ENCODE measurements at places on chromosomes 11 and 22.

DNA sequence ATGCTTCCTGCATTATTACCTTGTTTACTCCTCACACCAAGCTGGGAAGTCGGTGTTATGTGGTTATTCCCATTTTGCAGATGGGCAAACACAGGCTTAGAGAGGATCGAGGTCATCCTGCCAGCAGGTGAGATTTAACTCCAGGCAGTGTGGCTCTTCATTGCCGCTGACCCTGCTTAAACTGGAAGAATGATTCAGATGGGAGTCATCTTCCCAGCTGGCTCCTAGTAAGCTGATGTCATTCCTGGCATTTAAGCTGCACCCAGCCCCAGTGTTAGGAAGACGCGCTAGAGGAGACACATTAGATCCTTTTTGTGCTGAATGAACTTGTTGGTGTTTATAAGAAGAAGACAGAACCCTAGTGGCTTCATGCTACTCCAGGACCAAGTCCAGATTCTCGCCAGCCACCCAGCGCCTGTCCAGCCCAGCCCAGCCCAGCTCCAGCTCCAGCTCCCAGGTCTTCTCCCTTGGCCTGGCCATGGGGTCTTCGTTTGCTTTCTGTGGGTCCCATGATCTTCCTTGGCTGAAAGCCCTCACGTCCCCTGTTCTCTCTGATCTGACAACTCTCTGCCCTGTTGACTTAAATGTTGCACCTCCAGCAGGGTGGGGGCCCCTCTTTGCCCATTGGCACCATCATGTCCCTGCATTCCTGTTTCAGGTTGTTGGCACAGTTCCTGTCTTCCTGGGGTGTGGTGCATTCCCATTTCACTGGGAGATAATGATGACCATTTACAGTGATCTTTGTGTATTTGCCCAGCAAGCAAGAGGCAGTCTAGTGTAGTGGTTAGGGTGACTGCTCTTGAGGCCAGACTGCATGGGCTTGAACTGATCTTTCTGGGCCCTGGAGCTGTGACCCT lies 13.6 kb downstream of the PARVB start:
- DNase-seq, result no peak

DNA sequence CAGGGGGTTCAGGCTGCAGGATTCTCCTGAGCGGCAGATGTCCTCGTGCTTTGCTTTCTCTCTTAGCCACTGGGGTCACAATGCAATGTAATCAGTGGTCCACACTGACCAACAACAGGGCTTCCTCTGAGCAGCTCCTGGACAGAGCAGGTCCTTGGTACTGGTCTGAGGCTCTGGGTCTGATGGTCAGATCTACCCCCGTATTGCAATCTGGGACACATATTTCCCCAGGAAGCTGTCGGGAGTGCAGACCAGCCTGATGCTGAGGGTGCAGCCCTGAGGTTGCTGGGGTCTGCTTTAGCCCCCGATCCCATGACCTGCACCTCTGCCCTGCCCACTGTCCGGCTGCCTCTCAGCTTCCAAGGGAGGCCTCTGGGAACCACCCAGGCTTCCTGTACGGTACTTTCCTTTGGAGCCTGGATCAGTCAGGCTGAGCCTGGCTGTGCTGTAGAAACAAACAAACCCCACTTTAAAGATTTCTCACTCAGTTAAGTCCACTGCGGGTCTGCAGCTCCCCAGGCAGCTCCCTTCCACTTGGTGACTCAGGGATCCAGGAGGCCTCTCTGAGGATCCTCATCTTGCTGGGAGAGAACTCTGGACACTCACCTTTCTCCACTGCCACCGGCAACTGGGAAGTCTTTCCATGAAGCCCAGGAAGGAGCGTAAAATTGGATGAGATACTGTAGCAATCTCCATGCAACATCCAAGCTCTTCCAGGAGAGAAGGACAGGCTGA lies 1046.6 kb downstream of the TBC1D22A start:
- DNase-seq, result no peak

DNA sequence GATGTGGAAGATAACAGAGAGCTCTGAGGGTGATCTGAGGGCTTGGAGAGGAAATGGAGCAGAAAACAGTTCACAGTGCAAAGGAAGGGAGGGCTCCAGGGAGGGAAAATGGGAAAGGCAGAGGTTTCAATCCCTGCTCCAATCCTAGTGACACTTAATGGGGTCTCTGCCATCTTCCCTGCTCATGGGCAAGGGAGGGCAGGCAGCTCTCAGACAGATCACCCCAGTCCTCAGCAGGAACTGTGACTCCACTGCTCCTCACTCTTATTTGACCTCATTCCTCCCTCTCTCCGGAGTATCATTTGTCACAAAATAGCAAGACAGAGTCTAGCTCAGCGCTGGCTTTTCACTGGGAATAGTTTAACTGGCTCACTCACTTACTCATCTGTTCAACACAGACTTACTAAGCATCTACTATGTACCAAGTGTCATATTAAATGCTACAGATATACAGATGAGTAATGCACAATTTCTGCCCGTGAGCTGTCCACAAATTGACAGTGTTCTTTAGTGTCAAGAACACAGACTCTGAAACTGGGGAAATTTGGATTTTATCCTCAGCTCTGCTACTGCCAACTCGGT lies 817.4 kb downstream of the OPCML start:
- DNase-seq, result no peak

DNA sequence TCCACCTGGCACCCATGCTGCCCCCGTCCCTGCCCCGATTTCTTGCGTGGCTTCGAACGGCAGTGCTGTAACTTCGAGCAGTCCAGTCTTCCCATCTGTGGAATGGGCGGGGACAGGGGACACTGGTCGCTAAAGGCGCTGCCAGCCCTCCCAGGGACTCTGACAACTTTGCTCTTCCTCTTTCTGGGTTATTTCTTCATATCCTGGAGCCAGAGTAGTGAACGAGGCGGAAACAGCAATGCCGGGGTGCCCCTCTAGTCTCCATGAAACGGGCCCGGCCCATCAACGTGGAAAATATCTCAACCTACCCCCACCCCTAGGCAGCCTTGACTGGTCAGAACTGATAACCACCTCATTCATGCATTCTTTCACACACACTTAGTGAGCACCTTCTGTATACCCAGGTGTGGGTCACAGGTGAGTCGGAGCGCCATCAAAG lies 42.8 kb downstream of the TRIOBP start:
- DNase-seq, result peak; percentile 87

GRCh38 chr11:76329983-76330382 lies 50.9 kb downstream of the THAP12 start:
- no peak for DNase-seq

DNA sequence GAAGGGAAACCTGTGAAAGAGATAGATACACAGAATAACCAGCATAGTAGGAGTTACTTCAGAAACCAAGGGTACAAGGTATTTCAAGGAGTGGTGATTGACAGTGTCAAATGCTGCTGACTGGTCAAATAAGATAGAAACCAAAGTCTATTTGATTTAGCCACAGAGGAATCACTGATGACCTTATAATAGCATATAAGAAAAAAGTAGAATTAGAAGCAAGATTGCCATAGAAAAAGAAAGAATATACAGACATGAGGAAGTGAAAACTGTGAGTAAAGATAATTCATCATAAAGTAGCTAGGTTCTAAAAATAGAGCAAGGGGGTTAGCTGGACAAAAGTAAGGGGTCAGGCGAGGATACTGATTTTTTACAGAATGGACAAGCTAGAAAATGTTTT lies 14.2 kb downstream of the ZBTB44 start:
- no peak for DNase-seq

GRCh38 chr11:44934735-44935250 lies 15.9 kb downstream of the TP53I11 start:
- no peak for DNase-seq

- DNase-seq, result no peak
Observed at GRCh38 chr11:120632579-120632978, 121.0 kb downstream of the GRIK4 start.

- DNase-seq, result no peak
Observed at GRCh38 chr11:47899801-47900200, 51.7 kb upstream of the NUP160 start.

GRCh38 chr11:68724293-68724692 lies 27.0 kb downstream of the TESMIN start:
- DNase-seq, result peak; percentile 66

GRCh38 chr11:112570333-112570732 lies 309.7 kb upstream of the PLET1 start:
- DNase-seq, result no peak
